Stimulated activated CD4-positive, alpha-beta T cell treated with anti-CD3 and anti-CD28 coated beads, Interleukin-2, amount 100 ng/mL, for 48 hours (primary cell): ENCODE measurements at places on chromosomes 4 and X.

GRCh38 chr4:17232566-17233253 lies 279.2 kb downstream of the QDPR start:
- DNase-seq = no peak

DNA sequence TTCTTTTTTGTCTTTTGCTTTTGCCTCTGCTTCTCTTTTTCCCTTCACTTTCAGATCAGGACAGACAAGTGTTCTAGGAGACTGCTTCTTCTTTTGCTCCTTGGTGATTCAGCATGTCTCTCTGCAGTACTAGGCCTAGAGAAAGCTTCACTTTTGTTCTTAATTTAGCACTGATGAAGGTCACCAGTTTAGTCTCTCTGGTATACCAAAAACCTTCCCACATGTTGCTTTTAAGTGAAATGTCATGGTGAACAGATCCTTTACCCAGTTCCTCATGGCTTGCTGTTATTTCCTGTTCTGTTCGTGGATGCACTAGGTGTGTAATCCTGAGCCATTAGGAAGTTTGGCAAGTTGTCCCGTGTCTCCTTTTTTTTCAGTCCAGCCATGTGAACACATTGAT lies 53.3 kb downstream of the NBDY start:
- DNase-seq = no peak

- no peak for DNase-seq
Measured at GRCh38 chr4:4560136-4560535, 18.3 kb upstream of the STX18 start.

- DNase-seq = peak; percentile 5
Measured at GRCh38 chr4:10180927-10181744, 64.5 kb upstream of the WDR1 start.

- DNase-seq = no peak
Measured at GRCh38 chr4:121783210-121783609, 17.9 kb upstream of the EXOSC9 start.

DNA sequence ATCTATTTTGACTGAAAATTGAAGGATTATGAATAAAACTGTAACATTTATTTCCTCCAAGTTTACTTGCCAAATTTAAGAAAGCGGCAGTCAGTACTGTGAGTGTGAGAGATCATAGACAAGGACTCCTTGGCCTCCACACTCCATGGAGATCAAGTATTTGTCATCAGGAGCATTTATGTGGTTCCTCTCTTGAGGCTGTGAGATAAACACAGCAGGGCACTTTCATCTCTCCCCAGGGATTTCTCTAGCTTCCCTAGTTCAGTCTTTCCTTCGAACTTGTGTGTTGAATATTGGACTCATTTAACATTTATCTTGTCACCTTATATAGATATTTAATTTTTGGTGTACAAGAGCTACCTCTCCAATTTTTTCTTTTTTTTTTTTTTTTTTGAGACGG lies 40.8 kb downstream of the PDE5A start:
- no peak for DNase-seq

GRCh38 chr4:159384632-159385031 lies 281.8 kb downstream of the RAPGEF2 start:
- no peak for DNase-seq

DNA sequence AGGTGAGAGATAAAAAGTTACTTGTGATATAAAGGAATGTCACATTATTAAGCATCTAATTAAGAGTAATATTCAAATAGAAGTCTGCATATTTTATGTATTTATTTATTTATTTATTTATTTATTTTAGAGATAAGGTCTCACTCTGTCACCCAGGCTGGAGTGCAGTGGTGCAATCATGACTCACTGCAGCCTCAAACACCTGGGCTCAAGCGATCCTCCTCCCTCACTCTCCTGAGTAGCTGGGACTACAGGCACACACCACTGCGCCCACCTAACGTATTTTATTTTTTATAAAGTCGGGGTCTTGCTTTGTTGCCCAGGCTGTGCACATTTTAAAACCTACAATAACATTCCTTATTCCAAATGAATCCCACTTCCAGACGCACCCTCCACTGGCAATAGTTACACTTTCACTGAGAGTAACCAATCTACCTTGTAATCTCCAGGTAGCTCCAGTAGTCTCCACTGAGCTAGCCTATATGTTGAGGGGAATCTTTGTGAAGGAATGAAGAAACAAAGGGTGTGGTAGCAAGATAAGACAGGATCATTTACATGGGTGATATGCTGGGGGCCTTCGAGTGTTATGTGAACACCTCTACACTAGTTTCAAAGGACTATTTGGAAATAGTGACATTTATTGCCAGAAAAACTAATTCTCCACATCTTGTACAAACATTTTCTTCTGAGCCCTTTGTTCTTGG lies 11.9 kb downstream of the SH3D19 start:
- DNase-seq = no peak

DNA sequence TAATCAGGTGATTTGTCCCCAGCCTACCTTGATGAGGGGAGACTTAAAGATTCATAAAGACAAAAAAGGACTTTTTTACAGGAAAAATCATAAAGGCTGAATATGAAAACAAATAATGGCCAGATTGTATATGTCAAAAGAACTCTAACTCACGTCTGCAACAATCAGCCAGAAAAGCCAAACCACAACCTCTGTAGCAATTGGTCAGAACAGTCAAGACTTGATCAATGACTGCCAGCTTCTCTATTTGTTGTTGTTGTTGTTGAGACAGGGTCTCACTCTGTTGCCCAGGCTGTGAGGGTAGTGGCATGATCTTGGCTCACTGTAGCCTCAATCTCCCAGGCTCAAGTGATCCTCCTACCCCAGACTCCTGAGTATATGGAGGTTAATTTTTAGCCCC lies 35.9 kb upstream of the PPA2 start:
- DNase-seq = no peak

GRCh38 chrX:132887569-132887968 lies 70.9 kb downstream of the HS6ST2 start:
- DNase-seq = no peak

DNA sequence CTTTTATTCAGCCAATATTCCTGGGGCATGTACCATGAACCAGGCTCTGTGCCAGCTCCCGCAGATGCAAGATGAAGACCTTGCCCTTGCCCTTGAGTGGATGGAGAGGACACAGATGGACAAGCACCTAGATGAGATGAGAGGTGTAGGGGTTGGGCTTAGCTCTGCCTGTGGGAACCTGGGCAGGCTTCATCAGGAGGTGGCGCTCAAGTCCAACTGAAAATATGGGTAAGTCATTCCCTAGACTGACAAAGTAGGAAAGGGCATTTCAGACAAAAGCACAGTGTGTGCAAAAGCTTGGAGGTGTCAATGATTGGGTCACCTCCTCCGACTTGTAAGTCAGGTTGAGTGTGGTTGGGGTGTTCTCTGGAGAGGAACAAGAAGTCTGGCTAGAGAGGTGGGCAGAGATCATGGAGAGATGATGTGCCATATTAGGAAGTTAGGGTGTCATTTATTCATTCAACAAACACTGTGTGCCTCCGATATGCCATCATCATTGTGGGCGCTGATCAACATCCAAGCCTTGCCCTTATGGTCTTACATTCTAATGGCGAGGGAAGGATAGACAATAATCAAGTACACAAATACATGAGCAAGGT lies 64.6 kb downstream of the ANAPC4 start:
- peak; percentile 16 for DNase-seq

DNA sequence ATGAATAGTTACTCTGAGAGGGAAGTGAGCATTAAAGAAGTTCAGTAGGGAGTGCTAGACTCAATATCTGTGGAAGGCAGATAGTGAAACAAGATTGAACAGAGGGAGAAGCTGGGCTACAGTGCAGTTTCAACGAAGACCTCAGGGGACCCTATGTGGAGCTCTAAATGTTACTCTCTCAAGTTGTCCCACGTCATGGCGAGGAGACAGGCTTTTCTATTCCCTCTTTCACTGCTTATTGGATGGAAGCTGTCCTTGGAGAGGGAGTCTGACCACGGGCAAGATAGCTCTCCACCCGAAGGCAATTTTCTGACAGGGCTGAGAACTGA lies 42.3 kb upstream of the CCSER1 start:
- DNase-seq = no peak

DNA sequence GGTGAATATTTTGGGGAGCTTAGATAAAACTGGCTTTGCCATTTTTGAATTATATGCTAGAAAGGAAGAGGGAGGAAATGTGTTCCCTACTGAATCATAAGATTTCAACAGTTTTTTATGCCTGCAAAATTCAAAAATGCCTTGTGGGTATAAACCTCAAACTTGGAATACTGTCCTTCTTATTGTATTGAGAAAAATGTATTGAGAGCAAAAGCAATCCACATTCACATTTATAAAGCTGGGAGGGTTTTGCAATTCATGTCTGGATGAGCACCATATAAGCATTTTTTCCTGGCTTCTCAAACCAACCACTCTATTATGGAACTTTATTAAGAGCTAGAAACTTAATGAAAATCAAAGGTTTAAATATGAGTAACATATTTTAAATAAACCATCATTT lies 289.8 kb downstream of the PCDH7 start:
- no peak for DNase-seq

- DNase-seq = no peak
Measured at GRCh38 chrX:48933757-48934156, 14.9 kb upstream of the PIM2 start.

GRCh38 chr4:1711571-1712215 lies 426 bp downstream of the SLBP start:
- DNase-seq = no peak

DNA sequence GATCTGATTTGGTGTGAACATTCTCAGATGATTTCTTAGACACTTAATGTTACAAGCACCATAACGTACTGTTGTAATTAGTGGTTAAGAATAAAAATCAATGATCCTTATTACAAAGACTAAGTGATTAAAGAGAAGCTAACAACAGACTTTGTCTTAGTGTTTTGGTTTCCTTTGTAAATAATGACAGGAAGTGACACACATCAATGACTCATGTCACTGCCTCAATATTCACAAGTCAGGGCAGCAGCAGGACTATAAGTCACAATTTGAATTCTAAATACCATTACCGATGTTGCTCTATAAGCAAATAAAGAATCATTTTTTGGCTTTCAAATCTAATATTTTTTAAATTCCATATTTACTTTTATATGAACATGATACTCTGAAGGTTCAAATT lies 115.8 kb upstream of the FAT4 start:
- DNase-seq = no peak

GRCh38 chr4:110792036-110792435 lies 169.2 kb upstream of the PITX2 start:
- DNase-seq = no peak

DNA sequence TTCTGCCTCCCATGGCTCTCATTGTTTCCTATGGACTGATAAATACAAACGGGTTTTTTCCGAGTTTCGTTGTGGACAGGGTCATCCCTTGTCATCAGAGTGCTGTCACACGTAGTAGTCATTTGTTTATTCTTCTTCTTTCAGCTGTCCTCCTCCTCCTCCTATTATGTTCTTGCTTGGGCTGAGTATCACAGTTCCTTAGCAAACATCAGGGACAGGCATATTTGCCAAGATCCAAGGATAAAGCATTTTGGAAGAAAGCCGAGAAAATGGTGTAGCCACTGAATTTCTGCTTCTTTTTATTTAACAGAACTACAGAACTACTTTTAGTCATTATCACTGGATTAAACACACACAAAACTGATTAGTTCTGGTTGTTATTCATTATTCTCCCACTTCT lies 167.9 kb downstream of the MAML3 start:
- no peak for DNase-seq

GRCh38 chr4:139164731-139165130 lies 12.3 kb downstream of the ELF2 start:
- DNase-seq = no peak

DNA sequence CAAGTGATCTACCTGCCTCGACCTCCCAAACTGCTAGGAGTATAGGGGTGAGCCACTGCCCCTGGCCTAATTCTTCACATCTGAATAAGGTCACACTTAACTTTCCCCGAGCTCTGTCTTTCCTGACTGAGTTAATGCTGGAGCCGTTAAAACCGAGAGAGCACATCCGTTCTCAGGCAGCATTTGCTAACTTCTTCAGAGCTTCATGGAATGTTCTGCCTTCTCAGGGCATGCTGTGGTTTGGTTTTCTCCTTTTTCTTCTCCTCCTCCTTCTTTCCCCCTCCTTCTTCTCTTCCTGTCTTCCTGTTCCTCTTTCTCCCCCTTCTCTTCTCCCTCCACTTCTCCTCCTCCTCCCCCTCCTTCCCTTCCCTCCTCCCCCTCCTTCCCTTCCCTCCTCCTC lies 119.9 kb downstream of the ASMT start:
- no peak for DNase-seq

- no peak for DNase-seq
Measured at GRCh38 chrX:105265093-105265492, 44.6 kb upstream of the TEX13A start.

GRCh38 chr4:124191329-124191728 lies 521.2 kb downstream of the ANKRD50 start:
- no peak for DNase-seq

DNA sequence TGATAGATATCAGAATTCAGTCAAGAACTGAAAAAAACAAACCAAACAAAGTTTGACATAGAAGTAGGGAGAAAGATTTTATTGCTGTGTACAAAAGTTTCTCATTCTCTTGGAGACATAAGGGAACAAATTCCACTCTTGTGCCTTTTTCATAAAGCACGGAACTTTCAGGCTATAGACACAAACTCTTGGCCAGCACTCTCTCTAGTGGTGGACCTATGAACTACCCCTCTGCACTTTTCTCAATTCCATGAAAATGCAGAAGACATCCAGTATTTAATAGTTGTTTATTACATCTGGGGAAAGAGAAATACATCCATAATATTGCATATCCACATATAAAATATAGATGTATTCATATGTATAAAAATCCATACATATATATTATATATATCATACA lies 291.6 kb upstream of the HS3ST1 start:
- DNase-seq = no peak

GRCh38 chrX:24435060-24435459 lies 30.0 kb upstream of the PDK3 start:
- no peak for DNase-seq

DNA sequence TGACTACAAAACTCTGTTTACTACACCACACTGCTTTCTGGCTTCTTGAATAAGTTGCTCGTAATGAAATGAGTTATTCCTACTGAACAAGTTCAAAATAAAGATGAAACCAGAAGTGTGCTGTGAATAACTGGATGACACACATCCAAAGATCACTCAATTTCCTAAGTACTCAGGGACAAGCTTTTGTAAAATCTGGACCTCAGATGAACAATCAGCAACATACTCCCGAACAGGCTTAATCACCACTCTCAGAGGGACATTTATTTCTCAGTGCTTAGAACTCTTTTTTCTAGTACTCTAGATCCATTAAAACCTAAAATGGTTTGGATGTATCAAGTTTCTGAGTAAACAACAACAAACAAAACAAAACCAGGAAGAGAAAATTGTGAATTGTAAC lies 61.5 kb upstream of the EXOC1L start:
- no peak for DNase-seq
